ENCODE measurements at places on chromosomes 2 and 18. TPM values are rescaled to one million over a fixed set of nuclear protein-coding genes. Genes with fewer than 3 reads are reported as not detected.
A peak's percentile ranks its signal among the peaks of the same experiment; 100 is the strongest.

- peaks cover 3% of the 10 kb centered on the region for H3K4me1 ChIP-seq
- no peaks in the 10 kb centered on the region for H3K27me3 ChIP-seq
- peaks cover 4% of the 10 kb centered on the region for H3K36me3 ChIP-seq
These were observed 46.9 kb downstream of the ODC1 start for GRCh38 chr2:10400978-10401951.

DNA sequence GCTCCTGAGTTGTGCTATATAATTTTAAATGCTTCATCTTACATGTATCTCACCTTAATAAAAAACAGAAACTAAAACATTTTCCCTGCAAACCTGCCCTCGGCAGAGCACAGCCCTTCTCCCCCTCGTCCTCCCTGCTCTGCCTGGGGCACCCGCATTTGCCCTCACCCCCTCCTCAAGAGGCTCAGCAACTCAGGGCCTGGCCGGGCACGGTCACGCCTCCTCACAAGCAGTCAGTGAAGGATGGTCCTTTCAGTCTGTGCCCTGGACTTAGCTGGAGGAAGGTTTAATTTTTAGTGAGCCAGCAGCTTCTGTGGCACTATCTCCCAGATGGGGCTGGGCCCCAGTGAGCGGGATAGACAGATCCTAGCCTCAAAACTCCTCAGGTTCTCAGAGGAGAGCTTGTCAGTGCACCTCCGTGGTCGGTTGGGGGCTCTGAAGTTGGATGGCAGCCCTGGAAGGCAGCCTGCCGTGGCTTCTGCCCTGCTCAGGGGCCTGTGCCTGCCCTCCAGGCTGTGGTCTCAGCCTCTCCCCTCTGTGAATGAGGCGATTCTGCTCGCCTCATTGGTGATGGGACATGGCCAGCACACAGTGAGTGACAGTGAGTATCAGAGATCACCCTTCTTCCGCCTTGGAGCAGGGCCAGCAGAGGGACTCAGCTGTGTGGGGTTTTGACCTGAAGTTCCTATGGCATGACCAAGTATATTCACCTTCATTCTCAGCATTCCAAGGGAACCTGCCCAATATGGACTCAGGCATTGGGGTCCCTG lies 56.3 kb upstream of the AFF3 start:
- no peaks in the 10 kb centered on the region for H3K36me3 ChIP-seq
- DNase-seq = no peak
- no peak overlapping the region for H3K27ac ChIP-seq
- peaks cover 6% of the 10 kb centered on the region for H3K27me3 ChIP-seq

DNA sequence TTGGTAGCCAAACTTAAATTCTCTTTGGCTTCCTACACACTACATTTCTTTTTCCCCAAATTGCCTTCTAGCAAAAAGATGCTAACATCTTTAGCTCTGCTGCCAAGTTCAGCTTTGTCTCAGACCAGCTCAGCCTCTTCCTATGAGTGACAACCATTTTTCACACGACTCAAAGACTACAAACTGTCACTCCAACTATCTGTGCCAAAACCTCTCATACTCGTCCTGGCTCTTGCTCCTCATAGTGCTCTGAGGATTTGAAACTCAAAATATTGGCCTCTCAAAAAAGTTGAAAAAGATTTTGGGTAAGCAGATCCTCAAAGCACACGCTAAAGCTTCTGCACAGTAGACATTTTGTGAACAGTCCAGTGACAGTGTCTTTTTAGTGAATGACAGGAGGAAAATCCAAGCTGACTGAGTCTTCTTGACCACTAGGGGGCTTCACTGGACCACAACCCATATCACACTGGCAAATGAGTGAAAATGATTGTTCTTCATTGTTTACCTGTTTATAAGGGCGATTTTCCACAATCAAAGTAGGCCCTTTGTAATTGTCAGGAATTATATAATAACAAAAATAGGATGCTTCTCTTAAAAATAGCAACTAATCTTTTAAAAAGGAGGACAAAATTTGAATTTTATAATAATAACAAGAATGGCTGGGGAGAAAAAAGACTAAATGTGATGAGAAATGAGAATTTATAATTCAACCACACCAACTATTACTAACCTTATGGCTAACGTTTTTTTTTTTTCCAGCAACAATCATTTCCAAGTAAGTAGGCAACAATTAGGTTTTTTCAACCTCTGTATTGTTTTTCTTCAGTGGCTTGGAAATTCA lies 85.5 kb upstream of the PGAP1 start:
- H3K27ac ChIP-seq = no peak overlapping the region
- H3K27me3 ChIP-seq = no peaks in the 10 kb centered on the region
- DNase-seq = no peak

DNA sequence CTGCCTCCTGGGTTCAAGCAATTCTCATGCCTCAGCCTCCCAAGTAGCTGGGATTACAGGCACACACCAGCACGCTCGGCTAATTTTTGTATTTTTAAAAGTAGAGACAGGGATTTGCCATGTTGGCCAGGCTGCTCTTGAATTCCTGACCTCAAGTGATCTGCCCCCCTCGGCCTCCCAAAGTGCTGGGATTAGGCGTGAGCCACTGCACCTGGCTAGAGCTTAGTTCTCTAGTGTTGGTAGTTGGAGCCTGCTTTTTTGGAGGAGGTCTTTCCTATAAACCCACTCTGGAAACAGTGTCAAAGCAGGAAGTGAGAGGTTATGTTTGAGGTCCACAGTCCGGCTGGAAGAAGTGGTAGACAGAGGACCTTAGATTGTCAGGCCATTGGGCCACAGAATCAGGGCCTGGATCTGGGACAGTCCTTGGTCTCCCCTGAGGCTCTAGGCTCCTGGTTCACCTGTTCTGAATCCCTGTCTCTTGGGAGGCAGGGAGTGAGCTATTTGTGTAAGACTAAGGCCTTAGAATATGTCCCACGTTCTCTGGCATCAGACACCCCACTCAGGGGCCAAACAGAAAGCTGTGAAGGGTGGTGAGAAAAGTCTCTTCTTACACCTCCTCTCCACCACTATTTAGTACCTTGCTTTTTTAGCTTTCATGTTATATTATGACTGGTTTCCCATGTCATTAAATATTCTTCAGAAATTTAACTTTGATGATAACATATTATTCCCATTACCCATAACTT lies 34.5 kb downstream of the PCBP1 start:
- H3K4me3 ChIP-seq = no peak overlapping the region
- no peaks in the 10 kb centered on the region for H3K36me3 ChIP-seq
- DNase-seq = no peak
- no peaks in the 10 kb centered on the region for H3K27me3 ChIP-seq
- peak overlapping the region; percentile 77 for H3K27ac ChIP-seq

- no peaks in the 10 kb centered on the region for H3K36me3 ChIP-seq
- peaks cover 14% of the 10 kb centered on the region for H3K4me1 ChIP-seq
- H3K27me3 ChIP-seq = no peaks in the 10 kb centered on the region
- H3K27ac ChIP-seq = peak overlapping the region; percentile 98
These were observed 446 bp upstream of the RHBDD1 start for GRCh38 chr2:226835420-226835795.

- peaks cover 1% of the 10 kb centered on the region for H3K4me1 ChIP-seq
- H3K4me3 ChIP-seq = no peak overlapping the region
- H3K36me3 ChIP-seq = no peaks in the 10 kb centered on the region
- no peak overlapping the region for H3K27ac ChIP-seq
- no peak for DNase-seq
These were observed 167.1 kb downstream of the RTP5 start for GRCh38 chr2:242036653-242036950.

DNA sequence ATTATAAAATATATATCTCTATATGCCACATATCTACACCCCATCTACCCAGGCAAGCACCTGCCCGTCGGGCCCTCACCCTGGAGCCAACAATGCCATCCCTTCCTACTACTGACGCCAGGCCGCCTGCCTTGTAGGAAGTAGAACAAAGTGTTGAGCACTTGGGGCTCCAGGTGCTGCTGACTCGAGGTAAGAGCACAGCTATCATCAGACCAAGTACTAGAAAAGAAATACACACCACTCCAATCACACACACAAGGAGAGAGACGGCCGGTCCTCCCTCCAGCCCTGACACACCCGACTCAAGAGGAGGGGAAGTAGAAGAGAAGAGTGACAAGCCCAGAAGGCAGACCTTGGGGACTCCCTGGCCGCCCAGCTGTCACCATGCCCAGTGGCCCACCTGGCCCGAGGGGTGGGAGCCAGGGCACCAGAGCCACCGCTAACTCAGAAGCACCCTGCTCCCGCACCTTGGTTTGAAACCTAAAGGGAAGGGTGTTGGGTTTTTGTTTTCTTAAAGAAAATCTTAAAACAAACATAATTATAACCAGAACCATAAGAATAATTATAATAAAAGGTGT lies 64.0 kb upstream of the POMC start:
- no peak overlapping the region for H3K27ac ChIP-seq
- H3K4me3 ChIP-seq = no peak overlapping the region
- no peak for DNase-seq
- H3K36me3 ChIP-seq = peaks cover 24% of the 10 kb centered on the region

DNA sequence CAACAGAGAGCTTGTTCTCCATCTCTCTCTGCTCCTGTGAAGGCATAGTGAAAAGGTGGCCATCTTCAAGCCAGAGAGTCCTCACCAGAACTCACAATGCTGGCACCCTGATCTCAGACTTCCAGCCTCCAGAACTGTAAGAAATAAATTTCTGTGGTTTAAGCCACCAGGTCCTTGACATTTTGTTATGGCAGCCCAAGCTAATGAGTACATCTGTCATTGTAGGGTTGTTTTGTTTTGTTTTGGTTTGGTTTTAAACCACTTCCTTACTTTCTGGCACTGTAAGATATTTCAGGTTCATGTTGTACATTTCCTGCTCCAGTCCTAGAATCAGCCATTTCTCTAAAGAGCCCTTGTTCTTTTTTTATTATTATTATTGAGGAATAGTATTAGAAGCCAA lies 171.2 kb downstream of the CPS1 start:
- no peak overlapping the region for H3K4me3 ChIP-seq
- no peaks in the 10 kb centered on the region for H3K36me3 ChIP-seq

GRCh38 chr18:77135339-77136075 lies 2.9 kb upstream of the MBP start:
- DNase-seq = no peak
- no peak overlapping the region for H3K27ac ChIP-seq
- peaks cover 34% of the 10 kb centered on the region for H3K27me3 ChIP-seq
- no peak overlapping the region for H3K4me3 ChIP-seq

- no peak overlapping the region for H3K4me3 ChIP-seq
- H3K36me3 ChIP-seq = no peaks in the 10 kb centered on the region
- H3K27ac ChIP-seq = no peak overlapping the region
- DNase-seq = no peak
- H3K27me3 ChIP-seq = peaks cover 32% of the 10 kb centered on the region
These were observed 199.7 kb downstream of the SMAD2 start for GRCh38 chr18:47730795-47731194.

- H3K4me1 ChIP-seq = no peaks in the 10 kb centered on the region
- H3K4me3 ChIP-seq = no peak overlapping the region
- no peaks in the 10 kb centered on the region for H3K36me3 ChIP-seq
These were observed 172.0 kb upstream of the GALNT5 start for GRCh38 chr2:157085522-157085921.

DNA sequence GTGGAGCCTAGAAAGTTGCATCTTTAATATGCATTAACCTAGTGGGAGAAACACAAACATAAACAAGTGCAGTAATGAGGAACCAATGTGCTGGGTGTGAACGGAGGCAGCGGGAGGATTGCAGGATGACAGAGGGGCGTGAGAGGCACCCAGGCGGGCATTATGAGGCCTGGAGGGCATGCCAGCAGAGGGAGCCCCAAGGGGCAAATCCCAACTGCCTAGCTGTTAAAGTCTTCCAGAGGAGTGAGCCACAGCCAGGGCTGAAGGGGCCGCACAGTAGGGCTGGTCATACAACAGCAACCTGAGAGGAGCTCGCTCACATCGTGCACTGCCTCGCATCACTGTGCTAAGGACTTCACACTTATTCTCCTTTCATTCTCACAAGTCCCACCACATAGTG lies 13.3 kb upstream of the PRELID3A start:
- no peaks in the 10 kb centered on the region for H3K36me3 ChIP-seq
- no peaks in the 10 kb centered on the region for H3K4me1 ChIP-seq
- H3K4me3 ChIP-seq = no peak overlapping the region
- peaks cover 14% of the 10 kb centered on the region for H3K27me3 ChIP-seq
- DNase-seq = no peak
- H3K27ac ChIP-seq = no peak overlapping the region

The STK39 gene
- 21.1 TPM for total RNA-seq

The MAPK4 gene
- 16.3 TPM for total RNA-seq

The CNTNAP5 gene
- total RNA-seq = 8.9 TPM

The ELMOD3 gene
- total RNA-seq = 23.3 TPM

The DRC1 gene
- total RNA-seq = 0.49 TPM

The OTOF gene
- 0.11 TPM for total RNA-seq

The RAB10 gene
- 114 TPM for total RNA-seq

The NYAP2 gene
- not detected for total RNA-seq

All from progenitor cell of endocrine pancreas (in vitro differentiated cells).